Natural killer cell treated with Interleukin-12 subunit alpha and Interleukin-12 subunit beta and Interleukin-15 and Interleukin-18, amount 100 ng/mL, for 72 hours (primary cell): ENCODE measurements at places on chromosomes 11 and 22. TPM values are rescaled to one million over a fixed set of nuclear protein-coding genes. Genes with fewer than 3 reads are reported as not detected.
A peak's percentile ranks its signal among the peaks of the same experiment; 100 is the strongest.

- H3K27ac ChIP-seq: no peak overlapping the region
- no peaks in the 10 kb centered on the region for H3K36me3 ChIP-seq
- DNase-seq: peak; percentile 23
- H3K27me3 ChIP-seq: peaks cover 17% of the 10 kb centered on the region
- no peak overlapping the region for H3K4me3 ChIP-seq
These were observed 20.4 kb downstream of the P2RX3 start for GRCh38 chr11:57358543-57358961.

- no peaks in the 10 kb centered on the region for H3K4me1 ChIP-seq
- peaks cover 22% of the 10 kb centered on the region for H3K27me3 ChIP-seq
- H3K36me3 ChIP-seq: peaks cover 9% of the 10 kb centered on the region
- no peak for DNase-seq
- no peak overlapping the region for H3K4me3 ChIP-seq
These were observed 269.9 kb upstream of the SORL1-AS1 start for GRCh38 chr11:121722431-121723245.

DNA sequence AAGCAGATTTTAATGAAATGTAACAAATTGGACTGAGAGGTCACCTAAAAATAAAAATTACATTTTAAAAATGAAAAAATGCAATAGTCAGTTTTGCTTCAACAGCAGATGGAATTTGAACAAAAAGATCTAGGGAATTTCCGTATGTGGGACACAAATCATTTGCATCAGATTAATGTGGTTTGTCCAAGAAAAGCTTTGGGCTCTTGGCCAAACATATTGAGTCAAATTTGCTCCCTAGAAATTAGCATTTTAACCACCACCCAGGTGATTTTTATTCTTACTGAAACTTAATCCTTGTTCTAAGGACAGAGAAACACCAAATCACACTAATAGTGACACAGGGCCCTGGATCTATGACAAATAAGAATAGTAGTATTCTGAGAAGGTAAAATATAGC, 1477.8 kb downstream of the FAM181B start:
- no peaks in the 10 kb centered on the region for H3K27me3 ChIP-seq
- no peak overlapping the region for H3K27ac ChIP-seq
- H3K36me3 ChIP-seq: no peaks in the 10 kb centered on the region

- no peak overlapping the region for H3K4me3 ChIP-seq
- peaks cover 9% of the 10 kb centered on the region for H3K4me1 ChIP-seq
- no peak for DNase-seq
- H3K36me3 ChIP-seq: no peaks in the 10 kb centered on the region
- peaks cover 18% of the 10 kb centered on the region for H3K27me3 ChIP-seq
- H3K27ac ChIP-seq: no peak overlapping the region
These were observed 5.1 kb upstream of the KRTAP5-9 start for GRCh38 chr11:71542879-71543777.

Gene BIK
- not detected for total RNA-seq

- H3K27me3 ChIP-seq: no peaks in the 10 kb centered on the region
- H3K27ac ChIP-seq: no peak overlapping the region
- peaks cover 4% of the 10 kb centered on the region for H3K4me1 ChIP-seq
- peaks cover 9% of the 10 kb centered on the region for H3K36me3 ChIP-seq
- no peak overlapping the region for H3K4me3 ChIP-seq
These were observed 58.3 kb downstream of the AAMDC start for GRCh38 chr11:77879218-77879617.
